ENCODE measurements at places on chromosomes 12 and 14.
A peak's percentile ranks its signal among the peaks of the same experiment; 100 is the strongest.

DNA sequence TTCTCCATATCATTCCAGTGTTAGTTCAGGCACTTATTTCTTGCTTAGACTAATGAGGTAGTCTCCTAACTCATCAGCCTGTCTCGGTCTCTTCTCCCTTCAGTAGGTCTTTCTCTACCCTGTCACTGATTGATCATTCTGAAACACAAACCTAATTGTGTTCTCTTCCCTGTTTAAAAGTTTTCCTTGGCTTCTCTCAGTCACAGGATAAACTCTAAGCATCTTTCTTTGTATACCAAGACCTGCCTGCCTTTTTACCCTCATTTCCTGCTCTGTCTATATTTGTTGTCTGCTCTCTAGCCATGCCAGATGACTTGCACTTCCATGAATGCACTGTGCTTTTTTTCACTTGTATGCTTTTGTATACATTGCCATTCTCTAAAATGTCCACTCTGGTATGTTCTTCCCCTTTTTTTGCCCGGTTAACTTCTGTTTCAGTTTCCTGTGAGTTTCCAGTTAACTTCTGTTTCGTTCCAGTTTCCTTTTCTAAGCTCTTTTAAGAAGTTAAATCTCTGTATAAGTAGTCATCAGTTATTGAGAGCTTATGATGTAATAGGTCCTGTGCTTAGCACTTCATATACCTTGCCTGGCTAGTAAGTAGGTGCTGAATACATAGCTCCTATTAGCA, 12.8 kb downstream of the DIP2B start:
- DNase-seq: no peak

DNA sequence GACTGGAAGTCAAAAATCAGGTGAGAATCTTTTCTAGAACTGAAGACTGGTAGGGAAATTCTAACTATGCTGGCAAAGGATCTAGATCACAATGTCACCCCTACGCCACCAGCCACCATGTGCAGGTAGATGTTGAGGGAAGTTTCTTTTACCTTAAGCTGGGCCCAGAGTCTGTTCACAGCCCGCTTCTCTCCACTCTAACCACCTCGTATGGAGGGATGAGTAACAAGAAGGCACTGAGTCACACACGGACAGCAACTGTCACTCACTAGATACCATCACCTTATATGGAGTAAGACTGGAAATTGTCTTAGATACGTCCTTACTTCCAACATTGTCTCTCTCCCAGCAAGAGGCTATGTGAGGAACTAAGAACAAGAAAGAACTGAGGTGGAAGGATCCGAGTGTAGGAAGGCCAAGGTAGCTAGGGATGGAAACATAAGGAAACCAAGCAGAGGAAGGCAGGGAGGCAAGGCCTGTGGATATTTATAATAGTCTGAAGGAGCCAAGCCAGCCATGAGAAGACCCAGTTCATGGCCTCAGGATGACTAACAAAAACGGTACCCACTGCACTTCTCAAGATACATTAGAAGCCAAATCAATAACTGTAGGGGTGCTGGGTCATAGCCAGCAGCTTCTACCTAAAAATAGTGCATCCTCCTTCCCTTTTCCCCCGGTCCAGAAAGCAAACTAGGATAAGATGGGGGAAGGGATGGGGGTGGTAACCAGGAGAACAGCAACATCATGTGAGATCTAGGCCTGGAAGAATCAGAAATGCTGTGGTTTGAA, 15.5 kb downstream of the REM2 start:
- no peak for DNase-seq

DNA sequence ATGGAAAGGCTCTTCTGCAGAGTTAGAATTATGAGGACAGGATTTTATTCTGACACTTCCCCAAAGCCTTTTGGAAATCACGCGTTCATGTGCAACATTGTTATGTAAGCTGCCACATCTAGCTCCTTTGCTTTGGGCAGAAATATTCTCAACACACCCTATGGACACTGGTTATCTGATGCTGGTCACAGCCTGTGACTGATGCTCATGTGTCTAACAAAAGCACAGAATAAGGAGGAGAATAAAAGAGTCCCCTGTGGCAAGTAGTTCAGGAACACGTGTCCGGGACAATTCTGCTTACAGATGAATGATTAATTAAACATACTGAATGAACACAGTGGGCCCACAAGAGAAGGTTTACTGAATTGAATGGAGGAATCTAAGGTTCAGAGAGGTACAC, 22.1 kb downstream of the FOXN3 start:
- DNase-seq: no peak

DNA sequence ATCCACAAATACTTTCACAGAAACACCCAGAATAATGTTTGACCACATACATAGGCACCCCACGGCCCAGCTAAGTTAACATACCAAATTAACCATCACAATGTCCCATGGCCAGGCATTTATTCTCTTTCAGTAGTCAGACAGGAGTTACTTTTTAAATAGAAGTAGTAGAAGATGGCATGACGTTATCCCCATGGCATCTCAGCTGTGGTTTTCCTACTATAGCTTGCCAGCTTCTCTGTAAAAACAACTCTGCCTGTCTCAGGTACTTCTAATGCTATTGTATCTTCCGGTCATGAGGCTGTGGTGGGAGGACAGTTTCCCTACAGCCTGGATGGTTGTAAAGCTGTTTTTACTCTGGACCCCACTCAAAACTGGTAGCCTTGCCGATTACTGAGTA, 19.3 kb downstream of the CTSG start:
- no peak for DNase-seq

GRCh38 chr14:103155826-103156394, 32.6 kb downstream of the TNFAIP2 start:
- no peak for DNase-seq

DNA sequence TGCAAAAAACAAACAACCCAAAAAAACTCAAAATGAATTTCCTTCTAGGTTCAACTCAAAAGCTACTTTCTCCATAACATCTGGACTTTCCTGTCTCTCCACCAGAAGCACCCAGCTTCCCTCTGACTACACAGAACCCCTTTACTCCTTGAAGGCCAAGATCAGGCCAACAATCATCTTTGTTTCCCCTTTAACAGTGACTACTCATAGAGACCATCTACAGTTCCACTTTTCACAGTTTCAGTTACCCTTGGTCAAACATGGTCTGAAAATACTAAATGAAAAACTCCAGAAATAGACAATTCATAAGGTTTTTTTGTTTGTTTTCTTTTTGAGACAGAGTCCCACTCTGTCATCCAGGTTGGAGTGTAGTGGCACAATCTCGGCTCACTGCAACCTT, 11.8 kb downstream of the GCH1 start:
- no peak for DNase-seq

DNA sequence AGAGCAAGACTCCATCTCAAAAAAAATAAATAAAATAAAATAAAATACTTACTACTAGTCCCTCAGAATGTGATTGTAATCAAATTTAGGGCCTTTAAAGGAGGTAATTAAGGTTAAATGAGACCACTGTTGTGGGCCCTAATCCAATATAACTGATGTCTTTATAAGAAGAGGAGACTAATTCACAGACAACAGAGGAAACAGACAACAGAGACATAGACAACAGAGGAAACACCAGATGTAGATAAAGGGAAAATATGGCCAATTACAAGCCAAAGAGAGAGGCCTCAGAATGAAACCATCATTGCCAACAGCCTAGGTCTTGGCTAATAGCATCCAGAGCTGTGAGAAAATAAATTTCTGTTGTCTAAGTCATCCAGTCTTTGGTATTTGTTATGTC, 669.0 kb upstream of the FOXG1 start:
- DNase-seq: no peak

DNA sequence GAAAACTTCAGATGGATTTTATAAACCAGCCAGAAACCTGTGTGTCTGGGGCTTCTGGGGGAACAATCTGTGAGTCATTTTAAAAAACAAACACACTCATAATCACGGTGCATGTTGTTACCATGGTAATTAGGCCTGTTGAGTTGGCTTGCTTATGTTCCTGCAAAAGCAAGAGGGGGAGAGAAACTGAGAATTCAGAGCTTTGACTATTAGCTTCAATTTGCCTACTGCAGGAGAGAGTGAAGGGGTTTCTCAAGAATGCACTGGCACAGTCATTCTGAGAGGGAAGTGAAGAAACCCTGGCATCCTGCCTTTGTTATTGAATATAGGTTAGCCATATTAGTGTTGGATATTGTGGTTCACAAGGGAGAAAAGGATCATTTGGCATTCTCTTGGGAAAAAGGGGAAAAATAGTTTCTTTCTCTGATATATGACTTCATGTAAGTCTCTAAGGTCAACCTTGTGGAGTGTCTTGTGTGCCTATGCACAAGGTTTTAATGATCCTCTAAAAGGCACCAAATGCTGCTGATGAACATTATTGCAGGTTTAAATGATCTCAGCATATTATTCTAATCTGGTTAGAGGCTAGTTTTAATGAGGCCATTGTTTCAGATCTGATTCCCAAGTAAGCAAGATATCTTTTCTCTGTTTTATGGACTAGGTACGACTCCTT, 12.9 kb downstream of the GNG2 start:
- DNase-seq: peak; percentile 62

DNA sequence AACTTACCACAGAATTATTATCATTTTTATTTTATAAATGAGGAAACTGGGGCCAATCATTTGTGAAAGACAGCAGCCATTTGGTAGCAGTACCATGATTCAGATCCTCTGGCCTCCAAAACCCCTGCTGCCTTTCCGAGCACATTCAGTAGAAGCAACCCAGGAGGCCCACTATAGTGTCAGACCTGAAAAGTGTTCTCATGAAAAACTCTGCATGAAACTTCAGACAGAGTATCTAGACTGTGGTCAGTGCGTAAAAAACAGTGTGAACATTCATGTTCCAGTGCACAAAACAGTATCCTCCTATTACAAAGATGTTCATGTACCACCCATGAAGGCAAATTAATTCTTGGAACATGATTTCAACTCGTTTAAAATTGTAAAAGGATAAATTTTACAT, 112.0 kb downstream of the EPS8 start:
- no peak for DNase-seq

DNA sequence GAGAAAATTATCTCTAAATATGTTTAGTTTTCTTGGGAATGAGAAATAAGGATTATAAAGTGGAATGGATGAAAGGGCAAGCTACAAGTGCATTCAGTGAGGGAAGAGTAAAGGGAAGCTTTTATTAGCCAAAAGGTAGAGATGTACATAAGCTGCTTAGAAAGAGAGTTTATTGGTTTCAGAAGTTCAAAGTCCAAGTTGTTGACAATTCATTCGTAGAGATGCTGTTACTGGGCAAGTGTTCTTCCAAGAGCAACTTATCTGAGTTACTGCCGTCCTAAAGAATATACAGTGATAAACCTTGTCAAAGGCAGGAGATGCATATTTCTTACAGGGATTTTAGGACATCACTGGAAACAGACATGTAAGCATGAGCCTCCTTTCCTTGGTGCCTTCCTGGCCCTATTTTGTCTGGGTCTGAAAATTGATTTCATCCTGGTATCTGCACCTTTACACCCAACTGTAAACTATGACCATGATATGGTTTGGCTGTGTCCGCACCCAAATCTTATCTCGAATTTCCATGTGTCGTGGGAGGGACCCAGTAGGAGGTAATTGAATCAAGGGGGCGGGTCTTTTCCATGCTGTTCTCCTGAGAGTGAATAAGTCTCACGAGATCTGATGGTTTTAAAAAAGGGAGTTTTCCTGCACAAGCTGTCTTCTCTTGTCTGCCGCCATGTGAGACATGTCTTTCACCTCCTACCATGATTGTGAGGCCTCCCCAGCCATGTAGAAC, 46.8 kb downstream of the TRMT5 start:
- no peak for DNase-seq

GRCh38 chr14:57574617-57575288, 81.1 kb upstream of the CCDC198 start:
- no peak for DNase-seq

DNA sequence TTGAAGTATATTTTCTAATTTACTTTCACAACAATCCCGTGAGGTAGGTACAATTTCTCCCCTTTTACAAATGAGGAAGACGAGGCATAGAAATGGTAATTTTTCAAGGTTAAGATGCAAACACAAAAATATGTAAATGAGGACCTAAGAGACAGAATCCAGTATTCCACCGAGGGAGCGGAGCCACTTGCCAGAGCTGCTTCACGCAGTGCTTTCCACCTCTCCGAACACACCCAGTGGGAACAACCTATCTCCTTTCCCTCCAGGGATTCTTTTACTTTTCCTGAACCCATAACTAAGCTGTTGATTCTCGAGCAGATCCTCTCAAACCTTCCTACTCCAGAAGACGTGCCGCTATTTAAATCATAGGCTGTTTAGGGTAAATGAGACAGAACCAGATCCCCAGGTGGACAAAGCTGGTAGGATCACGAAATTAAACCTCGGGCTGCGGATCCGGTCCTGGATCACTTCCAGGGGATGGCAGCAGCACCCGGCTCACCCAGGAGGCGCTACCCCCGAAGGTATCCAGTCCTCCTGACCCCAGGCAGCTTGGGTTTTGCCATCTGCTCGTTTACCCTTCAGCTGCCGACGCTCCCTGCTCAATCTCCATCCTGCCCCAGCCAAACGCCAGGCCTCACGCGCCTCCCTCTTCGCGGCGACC, 1.5 kb downstream of the DDHD1 start:
- DNase-seq: peak; percentile 70

GRCh38 chr12:26120561-26121274, 4.1 kb downstream of the BHLHE41 start:
- DNase-seq: no peak

GRCh38 chr12:131751335-131751734, 40.4 kb downstream of the SFSWAP start:
- DNase-seq: no peak

- no peak for DNase-seq
These were observed 65.8 kb downstream of the NTN4 start for GRCh38 chr12:95724767-95725166.

- DNase-seq: no peak
These were observed 131.2 kb downstream of the MSRB3 start for GRCh38 chr12:65409726-65410125.

- DNase-seq: no peak
These were observed 85.0 kb downstream of the TMTC1 start for GRCh38 chr12:29698756-29699155.

Measured in activated CD8-positive, alpha-beta memory T cell treated with anti-CD3 and anti-CD28 coated beads, Interleukin-2, amount 10 ng/mL, durations not matched to agents 7 days and 5 days (primary cell).